ELF-1 (cell line): ENCODE measurements at places on chromosomes 2 and 18.

DNA sequence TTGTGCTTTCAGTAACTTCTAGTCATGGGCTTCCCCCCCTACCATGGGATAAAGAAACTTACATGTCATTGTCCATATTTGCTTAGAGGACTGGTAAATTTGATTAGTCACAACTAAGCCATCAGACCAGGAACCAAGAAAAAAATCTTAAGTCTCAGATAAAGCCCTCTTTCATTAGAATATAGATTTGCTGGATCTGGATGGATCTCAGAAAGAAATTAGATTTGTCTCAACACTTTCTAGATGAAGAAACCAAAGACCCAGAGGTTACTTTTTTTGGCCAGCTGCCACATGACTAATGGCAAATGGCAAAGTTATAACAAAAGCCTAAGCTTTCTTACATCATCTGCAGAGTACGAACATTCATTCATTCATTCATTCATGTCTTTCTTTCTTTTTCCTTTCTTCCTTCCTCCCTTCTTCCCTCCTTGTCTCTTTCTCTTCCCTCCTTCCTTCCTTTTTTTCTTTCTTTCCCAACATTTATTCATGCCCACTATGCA, 60.2 kb downstream of the CDCA7 start:
- DNase-seq: no peak

GRCh38 chr2:156918410-156918809, 339.1 kb upstream of the GALNT5 start:
- DNase-seq: peak; percentile 16

- no peak for DNase-seq
These were observed 91.9 kb upstream of the FN1 start for GRCh38 chr2:215527736-215528135.

- DNase-seq: no peak
These were observed 15.0 kb upstream of the DSG1 start for GRCh38 chr18:31302991-31303390.

- peak; percentile 29 for DNase-seq
These were observed 248.9 kb downstream of the ANAPC1 start for GRCh38 chr2:111634995-111635538.

- DNase-seq: no peak
These were observed 4.5 kb upstream of the RBMS1 start for GRCh38 chr2:160498137-160498536.

GRCh38 chr2:71156573-71156972, 26.1 kb downstream of the MPHOSPH10 start:
- DNase-seq: peak; percentile 60

GRCh38 chr18:55144193-55144930, 185.1 kb upstream of the CCDC68 start:
- no peak for DNase-seq

DNA sequence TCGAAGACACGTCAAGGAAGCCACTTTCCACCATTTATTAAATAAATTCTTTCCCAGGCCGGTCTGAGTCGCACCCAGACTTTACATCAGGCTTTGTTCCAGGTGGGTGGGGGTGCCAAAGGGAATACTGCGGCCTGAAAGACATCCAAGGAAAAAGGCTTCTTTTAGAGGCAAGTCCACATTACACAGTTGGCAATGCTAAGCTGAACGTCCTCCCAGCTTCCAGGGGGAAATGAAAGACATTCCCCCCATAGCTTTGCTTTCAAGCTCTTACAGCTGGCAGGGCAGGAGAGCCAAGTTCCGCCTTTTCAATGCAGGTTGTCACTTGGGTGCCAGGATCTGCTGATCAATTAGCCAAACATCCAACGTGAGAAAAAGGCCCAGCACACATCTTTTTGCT, 36.5 kb upstream of the PTPN4 start:
- DNase-seq: no peak

GRCh38 chr2:14220101-14220500, 412.4 kb upstream of the LRATD1 start:
- no peak for DNase-seq

DNA sequence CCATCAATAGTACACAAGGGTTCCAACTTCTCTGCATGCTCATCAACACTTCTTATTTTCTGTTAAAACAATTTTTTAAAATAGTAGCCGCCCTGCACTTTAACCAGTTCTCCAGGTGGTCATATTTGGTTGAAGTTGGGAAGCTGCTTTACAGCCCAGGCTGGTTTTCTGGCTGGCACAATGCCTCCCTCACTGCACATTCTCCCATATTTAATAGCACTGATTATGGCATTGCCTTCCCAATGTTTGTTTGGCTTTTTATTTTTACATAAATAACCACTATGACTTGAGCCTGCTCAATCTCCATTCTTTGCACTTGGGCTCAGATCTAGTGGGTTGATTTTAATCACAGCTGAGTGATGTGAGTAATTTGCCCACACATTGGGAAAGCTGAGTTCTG, 111.9 kb upstream of the MAP4K3 start:
- no peak for DNase-seq

- no peak for DNase-seq
These were observed 267.2 kb downstream of the LRRTM1 start for GRCh38 chr2:80037310-80037709.

DNA sequence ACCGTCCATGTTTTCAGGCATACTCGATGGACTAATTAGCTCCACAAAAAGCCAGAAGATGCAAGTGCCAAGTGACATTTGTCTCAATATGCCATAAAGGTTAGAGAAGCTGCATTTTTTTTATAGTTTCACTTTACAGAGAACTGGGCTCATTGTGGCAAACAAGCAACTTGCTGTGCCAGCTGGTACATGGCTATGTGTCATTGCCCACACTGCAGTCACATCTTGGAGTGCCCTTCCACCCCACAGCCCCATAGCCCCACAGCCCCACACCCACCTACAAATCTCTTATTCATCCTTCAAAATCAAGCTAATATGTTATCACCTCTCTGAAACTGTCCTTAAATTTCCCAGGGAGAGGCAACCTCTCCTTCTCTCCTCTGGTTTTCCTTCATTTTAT, 451.9 kb downstream of the ARHGAP15 start:
- no peak for DNase-seq

- peak; percentile 92 for DNase-seq
These were observed 1.4 kb downstream of the WNT6 start for GRCh38 chr2:218860950-218861381.

DNA sequence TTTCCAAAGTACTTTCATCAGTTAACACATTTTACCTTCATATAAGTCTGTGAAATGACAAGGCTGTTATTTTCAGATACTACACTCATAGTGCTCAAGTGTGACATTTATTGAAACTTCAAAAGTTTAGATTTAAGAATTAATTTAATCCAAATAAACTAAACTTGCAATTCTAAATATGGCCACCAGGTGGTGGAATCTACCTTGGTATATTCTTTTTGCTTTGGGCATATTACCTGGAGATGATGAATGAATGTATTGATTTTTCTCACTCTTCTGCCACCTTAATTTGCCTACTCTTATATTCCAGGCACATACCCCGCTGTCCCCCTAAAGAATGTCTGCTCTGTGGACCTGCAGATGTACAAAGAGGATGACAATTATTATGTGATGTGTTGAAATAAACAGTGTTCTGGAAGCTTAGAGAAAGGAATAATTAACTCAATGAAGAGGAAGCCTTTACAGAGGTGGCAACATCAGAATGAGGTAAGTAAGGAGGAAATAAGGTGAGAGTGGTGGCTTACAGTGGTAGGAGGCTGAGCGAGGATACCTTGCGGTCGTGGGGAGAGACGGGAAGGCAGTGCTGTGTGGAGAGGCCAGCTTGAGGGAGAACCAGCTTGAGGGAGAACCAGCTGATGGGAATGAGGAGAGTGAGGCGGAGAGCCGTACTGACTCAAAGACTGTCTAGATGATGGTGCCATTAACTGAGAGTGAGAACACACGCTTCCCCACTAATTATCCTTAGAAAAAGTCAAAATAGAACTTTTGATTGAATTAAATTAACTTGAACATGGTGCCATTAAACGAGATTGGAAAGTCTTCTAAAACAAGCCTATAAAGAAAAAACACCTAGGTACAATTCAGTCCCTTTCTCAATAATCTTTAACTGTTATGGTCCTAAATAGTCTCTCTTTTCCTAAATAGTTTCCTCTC, 179.5 kb downstream of the CELF4 start:
- DNase-seq: no peak

DNA sequence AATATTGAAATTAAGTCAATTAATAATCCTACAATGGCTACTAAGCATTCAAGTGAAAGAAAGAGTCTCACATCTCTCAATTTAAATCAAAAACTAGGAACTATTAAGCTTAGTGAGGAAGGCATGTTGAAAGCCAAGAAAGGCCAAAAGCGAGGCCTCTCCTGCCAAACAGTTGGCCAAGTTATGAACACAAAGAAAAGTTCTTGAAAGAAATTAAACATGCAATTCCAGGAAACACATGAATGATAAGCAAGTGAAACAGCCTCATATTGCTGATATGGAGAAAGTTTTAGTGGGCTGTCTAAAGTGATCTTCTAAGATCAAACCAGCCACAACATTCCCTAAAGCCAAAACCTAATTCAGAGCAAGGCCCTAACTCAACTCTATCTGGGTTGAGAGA, 11.8 kb downstream of the RDH14 start:
- no peak for DNase-seq

DNA sequence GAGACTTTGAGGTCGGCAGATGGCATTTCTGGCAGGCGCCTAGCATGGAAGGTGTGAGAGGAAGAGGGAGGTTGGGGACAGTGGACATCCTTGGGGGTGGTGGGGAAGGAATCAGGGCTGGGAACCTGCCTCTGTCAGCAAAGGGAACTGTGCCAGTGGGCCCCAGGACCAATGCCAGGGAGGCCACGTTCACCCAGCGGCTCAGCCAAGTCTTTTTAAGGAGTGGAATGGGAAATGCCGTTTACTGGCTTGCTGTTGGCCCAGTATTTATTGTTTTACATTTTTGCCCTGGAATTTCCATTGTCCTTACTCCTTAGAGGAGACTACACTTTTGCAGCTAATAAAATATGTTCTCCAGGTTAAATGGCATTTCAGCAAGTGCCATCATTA, 135.2 kb downstream of the MCFD2 start:
- no peak for DNase-seq

GRCh38 chr2:33033606-33034081, 86.9 kb downstream of the LTBP1 start:
- no peak for DNase-seq

GRCh38 chr2:112065966-112066365, 10.9 kb downstream of the TMEM87B start:
- no peak for DNase-seq
